ENCODE measurements at places on chromosomes 16 and 17.

DNA sequence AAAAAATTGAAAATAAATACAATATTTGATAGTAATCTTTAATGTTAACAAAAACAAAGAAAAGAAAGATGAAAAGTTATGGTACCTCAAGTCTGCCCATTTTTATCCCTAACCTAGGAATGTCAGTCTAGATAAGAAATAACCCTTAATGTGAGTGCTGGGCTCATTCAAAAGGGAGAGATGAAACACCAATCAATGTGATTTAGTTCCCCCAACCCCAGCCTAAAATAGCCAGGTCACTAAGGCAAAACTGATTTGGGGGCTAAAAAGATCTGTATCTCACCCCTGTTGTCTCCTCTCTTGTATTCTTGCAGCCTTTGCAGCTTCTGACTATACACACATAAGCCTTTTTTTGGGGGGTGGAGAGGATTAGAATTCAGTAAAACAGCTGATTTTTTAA is 3.2 kb upstream of the IGF2BP1 start:
- no peak for DNase-seq

GRCh38 chr17:40922239-40922638 is 15.2 kb downstream of the KRT23 start:
- no peak for DNase-seq

DNA sequence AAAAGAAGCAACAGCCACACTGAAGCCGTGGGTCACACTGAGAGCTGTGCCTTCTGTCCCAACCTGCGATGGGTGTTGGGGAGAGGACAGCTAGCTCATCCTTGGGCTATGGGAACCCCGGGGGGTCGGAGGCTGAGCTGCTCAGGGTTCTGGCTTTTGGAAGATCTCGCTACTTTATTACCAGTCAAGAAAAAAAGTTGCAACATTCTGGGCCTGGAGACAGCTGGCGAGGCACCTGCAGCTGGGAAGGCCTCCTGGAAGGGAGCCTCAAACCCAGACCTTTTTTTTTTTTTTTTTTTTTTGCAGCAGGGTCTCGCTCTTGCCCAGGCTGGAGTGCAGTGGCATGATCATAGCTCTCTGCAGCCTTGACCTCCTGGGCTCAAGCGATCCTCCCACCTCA is 24.9 kb downstream of the TPSD1 start:
- DNase-seq: peak; percentile 50

DNA sequence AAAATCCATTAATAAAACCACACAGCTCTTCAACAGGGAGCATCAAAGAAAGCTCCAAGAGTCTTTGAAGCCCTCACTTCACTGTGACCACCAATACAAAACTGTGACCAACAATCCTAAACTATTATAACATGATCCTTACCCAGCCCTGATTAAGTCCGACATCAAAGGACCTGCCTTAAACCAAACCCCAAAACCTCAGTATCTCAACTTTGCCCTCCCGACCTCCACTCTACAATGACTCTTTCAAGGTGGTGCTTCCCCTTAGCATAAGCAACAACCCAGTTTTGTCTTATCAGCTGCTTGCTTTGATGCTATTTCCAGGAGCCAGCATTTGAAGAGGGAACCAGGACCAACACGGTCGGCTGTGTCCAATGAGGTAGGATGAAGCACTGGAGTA is 8.5 kb upstream of the PRSS22 start:
- no peak for DNase-seq

DNA sequence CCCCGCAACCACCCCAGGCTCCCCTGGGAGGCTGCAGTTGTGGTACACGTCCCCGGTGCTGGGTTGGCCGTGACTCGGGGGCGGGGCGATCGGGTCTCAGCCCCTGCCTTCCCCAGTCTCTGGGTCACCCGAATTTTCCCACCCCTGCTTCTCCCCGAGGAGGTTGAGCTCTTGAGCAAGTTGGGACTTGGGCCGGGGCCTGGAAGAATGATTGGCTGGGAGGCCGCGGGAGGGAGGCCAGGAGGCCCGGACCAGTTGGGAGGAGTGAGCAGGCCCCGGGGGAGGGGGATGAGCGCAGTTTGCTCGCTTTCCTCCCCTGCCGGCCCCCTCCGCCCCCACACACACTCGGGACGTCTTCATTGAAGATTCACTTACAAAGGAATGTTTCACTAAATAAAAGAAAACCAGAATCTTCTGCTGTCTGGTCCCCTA is 4.5 kb upstream of the HEXIM1 start:
- no peak for DNase-seq

All from NCI-H2171 (cell line).